ENCODE measurements at places on chromosomes 7 and 10.

DNA sequence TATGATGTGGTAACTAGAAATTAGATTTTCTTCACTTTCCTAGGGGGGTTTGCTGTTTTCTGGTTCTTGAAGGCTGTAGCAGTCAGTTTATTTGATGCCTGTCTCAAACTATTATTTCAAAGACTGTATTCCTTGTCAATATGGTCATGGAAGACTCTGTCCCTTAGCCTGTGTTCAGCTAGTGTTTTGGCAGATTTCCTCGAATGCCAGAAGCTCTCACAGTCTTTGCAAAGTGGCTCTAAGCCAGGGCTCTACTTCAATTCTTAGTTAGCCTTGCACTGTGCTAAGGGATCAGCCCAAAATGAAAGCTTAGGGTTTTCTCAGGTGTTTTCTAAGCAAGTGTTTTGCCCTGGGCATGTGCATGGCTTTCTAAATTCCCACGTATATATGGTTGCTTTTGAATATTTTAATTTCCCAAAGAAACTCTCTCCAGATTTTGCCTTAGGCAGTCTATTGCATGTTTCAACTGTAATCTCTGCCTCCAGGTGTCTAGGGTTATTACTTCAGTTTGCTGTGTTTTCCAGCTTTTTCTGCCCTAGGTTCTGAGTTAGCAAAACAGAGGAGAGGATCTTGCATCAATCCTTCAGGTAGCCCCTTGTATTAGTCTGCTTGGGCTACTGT lies 7.2 kb upstream of the C1GALT1 start:
- DNase-seq = no peak

DNA sequence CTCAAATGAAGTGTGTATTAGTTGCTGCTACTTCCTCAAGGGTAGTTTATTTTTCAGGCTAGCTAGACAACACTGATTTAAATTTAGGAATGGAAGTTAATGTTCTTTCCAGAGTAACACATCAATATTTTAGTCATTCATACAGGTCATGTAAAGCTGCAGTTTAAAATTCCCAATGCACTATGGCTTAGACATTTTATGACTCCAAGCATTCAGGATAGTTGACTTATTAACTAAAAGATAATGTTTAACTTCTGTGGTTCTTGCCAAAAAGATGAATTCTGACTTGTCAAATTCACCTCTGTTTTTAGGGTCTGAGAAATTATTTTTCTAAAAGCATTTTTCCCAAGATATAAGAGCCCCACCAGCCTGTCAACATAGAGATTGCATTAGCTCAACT lies 131.9 kb downstream of the TFPI2 start:
- no peak for DNase-seq

DNA sequence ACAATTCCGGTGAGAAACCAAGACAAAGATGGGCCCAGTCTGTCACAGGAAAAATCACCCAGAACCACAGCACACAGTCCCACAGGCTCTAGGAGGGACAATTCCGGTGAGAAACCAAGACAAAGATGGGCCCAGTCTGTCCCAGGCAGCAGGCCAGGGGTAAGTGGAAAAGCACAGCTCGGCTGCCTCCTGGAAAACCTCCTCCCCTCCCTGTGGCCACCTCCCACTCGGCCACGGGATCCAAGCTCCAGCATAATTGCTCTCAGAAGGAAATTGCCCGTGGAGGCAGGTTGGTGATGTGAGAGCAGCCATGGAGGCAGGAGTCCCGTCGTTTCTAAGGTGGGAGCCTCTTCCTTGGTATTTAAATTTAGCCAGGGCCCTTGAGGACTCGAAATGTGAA lies 95.7 kb downstream of the PLXNA4 start:
- DNase-seq = no peak

- DNase-seq = no peak
Measured at GRCh38 chr10:18369859-18370473, 229.7 kb downstream of the CACNB2 start.

GRCh38 chr7:55077561-55078410 lies 59.0 kb downstream of the EGFR start:
- DNase-seq = no peak

GRCh38 chr10:100085596-100085995 lies 3.9 kb upstream of the CPN1 start:
- DNase-seq = no peak

GRCh38 chr10:123559823-123560092 lies 106.4 kb upstream of the GPR26 start:
- no peak for DNase-seq

- no peak for DNase-seq
Measured at GRCh38 chr10:1102416-1102815, 46.2 kb downstream of the WDR37 start.

DNA sequence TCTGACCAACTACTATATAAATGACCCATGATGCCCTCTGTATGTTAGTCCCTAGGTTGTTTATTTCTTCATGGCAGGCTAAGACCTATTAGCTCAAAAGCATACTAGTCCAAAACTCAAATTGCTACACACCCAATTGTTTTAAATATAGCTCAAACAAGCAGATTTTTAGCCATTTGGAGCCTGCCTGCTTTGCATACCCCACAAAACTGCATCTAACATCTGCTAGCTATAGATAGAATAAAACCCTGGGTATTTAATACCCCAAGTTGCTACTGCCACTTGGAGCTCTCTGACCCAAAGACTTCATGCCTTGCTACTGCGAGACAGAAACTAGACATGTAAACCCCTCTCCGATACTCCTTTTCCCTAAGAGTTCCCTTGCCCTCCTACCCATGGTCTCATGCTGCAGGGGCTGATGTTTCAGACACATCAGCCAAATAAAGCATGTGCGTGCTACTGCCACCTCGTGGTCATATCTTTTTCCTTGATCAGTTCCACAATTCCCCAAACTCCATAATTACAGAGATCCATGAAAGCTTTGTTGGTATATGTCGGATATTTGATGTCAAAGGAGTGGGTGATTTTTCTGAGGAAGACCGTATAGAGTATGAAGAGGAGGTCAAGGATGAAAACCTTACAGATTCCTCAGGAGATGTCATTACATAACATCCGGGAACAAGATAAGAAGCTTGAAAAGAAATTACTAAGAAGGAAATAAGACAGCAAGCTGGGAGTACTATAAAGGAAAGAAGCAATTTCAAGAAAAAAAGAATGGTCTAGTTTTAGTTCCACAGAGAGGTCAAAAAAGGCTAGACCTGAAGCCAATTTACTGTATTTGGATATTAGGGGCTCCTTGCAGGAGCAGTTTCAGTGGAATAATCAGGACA lies 386.6 kb downstream of the SH2D4B start:
- DNase-seq = no peak

DNA sequence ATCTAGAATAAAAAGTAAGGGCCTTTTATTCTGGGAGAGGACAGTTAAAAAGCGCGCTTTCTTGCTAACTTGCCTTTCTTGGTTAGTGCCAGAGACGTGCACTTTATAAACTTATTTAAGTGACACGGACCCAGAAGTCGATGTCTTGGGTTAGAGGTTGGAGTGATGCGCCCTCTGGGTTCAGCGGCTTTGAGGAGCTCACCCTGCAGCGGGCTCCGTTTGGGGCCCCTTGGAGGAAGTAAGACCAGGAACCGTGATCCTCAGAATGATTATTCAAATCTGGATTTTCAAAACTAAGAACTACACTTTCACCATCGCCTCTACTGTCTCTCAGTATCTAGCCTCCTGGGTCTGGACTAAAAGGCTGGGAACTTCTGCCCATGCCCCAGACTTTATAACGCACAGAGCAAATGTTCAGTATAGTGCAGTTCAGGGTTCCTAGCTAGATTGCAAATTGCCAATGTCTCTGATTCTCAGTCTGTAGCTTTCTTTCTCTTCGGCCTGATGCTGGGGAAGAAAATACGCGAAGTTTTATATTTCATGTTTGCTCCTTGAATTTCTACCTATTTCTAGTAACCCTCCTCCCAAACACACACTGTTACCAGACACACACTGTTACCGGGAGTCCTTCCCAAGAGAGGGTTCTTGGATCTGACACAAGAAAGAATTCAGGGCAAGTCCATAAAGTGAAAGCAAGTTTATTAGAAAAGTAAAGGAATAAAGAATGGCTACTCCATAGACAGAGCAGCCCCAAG lies 18.6 kb upstream of the SMO start:
- DNase-seq = no peak

GRCh38 chr7:4849390-4849789 lies 12.4 kb downstream of the PAPOLB start:
- DNase-seq = peak; percentile 8

DNA sequence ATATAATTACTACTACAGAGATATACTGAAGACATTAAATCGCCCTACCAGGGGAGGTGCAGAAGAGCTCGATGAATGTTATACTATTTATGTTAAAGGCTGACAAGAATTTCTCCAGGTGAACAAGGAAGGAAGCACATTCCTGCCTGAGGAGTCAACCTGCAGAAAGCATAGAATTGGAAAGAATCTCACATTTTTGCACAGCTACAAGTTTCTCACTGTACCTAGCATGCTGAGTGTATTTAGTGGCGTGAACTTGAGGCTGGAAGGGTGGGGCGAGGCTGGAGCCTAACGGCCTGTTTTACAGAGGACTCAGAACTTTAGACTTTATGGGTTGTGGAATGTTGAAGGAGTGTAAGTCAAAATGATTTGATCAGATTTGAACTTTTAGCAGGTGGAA lies 373.6 kb upstream of the LRGUK start:
- DNase-seq = no peak

GRCh38 chr10:113709221-113709838 lies 29.6 kb downstream of the CASP7 start:
- DNase-seq = no peak

DNA sequence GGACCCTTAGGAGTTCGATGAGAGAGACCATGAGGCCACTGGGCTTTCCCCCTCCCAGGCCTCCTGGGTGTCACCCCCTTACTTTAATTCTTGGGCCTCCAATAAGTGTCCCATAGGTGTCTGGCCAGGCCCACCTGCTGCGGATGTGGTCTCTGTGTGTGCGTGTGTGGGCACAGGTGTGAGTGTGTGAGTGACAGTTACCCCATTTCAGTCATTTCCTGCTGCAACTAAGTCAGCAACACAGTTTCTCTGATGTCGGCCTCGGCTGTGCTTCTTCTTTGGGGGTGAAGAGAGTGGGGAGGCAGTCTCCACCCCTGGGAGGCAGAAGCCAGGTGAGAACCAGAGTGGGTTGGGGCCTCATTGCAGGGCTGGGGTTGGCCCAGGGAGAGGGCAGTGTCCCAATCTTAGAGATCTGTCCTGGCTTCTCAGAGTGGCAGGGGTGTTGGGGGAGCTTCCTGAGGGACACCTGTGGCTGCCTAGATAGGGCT lies 1.5 kb downstream of the PVRIG start:
- DNase-seq = peak; percentile 91

DNA sequence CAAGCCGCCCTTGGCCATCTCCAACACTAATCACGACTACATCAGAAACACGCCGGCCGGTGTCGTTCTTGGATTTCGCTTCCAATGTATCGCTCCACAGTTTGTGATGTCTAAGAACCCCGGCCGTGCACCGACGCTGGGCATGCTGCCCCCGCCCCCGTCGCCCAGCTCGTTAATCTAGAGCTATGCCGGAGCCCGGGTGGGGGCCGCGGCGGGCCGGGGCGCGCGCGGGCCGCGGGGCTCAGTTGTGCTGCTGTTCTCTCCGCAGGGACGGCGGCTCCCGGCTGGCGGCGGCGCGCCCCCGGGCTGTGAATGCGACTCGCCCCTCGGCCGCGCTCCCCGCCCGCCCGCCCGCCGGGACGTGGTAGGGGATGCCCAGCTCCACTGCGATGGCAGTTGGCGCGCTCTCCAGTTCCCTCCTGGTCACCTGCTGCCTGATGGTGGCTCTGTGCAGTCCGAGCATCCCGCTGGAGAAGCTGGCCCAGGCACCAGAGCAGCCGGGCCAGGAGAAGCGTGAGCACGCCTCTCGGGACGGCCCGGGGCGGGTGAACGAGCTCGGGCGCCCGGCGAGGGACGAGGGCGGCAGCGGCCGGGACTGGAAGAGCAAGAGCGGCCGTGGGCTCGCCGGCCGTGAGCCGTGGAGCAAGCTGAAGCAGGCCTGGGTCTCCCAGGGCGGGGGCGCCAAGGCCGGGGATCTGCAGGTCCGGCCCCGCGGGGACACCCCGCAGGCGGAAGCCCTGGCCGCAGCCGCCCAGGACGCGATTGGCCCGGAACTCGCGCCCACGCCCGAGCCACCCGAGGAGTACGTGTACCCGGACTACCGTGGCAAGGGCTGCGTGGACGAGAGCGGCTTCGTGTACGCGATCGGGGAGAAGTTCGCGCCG lies 1.9 kb downstream of the VWC2 start:
- DNase-seq = no peak

DNA sequence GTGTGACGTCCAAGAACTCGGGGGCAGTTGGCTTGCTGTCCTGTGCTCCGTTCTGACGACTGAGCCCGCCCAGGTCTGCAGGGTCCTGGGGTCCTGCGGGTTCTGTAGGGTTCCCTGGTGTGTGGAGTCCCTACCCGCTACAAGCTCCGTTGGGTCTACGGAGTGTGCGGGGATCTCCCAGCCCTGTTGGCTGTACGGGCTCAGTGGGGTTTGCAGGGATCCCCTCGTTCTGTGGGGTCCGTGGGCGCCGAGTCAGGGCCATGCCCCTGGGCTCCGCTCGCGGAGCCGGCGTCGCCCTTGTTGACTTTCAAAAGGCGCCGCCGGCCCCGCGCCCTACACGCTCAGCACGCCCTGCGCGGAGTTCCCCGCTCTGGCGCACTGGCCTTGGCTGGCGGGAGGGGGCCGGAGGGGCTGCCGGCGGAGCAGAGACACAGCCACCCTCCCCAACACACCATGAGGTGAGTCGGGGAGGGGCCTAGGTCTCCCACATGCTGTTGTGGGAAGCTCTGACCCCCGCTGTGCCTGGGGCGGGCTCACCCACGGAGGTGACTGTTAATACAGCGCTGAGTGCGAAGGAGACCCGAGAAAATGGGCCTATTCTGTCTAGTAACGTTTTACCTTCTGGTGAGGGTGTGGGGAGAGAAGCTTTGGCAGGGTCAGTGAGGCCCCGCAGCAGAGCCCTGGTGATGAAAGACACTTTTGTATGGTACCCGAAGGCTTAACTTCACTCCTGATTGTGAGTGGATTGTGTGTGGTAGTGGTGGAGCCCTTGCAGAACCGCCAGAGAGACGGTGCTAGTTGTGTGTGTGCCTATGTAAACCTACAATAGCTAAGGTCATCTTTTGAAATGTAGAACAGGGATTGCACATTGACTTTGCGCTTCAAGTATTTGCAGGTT lies 8.1 kb downstream of the TASOR2 start:
- peak; percentile 53 for DNase-seq

DNA sequence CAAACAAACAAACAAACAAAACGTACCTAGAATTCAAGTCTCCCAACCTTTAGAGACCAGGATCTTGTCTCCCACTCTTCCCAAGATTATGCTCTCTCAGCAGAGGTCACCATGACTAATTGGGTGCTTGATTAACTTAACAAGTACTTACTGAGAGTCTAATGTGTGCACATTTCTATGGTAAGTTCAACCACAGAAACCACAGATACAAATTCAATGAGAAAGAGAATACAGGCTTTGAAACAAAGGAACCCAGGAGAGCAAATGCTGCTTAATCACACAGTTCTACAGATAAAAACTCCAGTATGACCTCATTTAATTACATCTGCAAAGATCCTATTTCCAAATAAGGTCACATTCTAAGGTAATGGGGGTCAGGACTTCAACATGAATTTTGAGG lies 142.8 kb downstream of the DNAJC1 start:
- DNase-seq = no peak

- no peak for DNase-seq
Measured at GRCh38 chr7:17446340-17446739, 147.9 kb downstream of the AHR start.

Data from central memory CD4-positive, alpha-beta T cell (primary cell).